ENCODE measurements at places on chromosomes 11 and 22.

DNA sequence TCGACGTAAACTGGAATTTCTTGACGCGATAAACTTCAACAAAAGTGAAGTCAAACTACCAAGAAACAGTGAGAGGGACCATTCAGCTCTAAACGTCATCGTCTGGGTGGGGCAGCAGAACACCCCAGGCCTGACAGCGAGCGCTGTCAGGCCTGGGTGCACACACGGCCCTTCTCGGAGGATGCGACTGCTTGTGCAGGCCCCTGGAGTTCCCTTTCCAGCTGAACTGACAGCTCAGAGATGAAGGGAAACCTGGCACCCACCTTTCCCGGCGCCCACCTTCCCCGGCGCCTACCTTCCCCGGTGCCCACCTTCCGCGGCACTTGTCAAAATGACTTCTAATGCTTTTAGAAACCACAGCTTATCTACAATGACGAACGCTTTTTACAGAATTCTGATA lies 47.9 kb downstream of the CERK start:
- H3K27ac ChIP-seq: peak overlapping the region; percentile 24
- peaks cover 17% of the 10 kb centered on the region for H3K36me3 ChIP-seq
- no peaks in the 10 kb centered on the region for H3K27me3 ChIP-seq
- H3K4me3 ChIP-seq: no peak overlapping the region
- DNase-seq: no peak
- H3K4me1 ChIP-seq: no peaks in the 10 kb centered on the region

GRCh38 chr11:17631702-17632365 lies 84.8 kb downstream of the OTOG start:
- no peaks in the 10 kb centered on the region for H3K36me3 ChIP-seq
- no peaks in the 10 kb centered on the region for H3K4me1 ChIP-seq
- no peak overlapping the region for H3K4me3 ChIP-seq
- H3K27ac ChIP-seq: no peak overlapping the region

DNA sequence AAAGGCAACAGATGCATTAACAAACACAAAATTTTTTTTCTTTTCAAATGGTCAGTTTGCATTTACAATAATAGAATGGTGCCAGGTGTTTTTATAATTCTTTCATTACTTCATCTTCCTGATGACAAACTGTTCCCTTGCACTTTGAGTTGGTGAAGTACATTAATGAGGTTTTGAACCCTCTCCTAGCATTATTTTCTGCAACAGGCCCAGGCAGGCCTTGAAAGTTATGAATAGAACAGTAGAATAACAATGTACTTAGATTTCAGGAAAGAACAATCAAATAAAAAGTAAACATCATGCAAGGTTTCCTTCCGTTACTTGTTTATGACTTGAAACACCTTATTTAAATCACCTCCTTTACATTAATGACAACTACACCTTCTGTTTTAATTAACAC lies 9.6 kb downstream of the BTG4 start:
- no peak overlapping the region for H3K4me3 ChIP-seq
- peaks cover 40% of the 10 kb centered on the region for H3K27me3 ChIP-seq
- H3K36me3 ChIP-seq: no peaks in the 10 kb centered on the region
- H3K27ac ChIP-seq: no peak overlapping the region
- H3K4me1 ChIP-seq: no peaks in the 10 kb centered on the region

DNA sequence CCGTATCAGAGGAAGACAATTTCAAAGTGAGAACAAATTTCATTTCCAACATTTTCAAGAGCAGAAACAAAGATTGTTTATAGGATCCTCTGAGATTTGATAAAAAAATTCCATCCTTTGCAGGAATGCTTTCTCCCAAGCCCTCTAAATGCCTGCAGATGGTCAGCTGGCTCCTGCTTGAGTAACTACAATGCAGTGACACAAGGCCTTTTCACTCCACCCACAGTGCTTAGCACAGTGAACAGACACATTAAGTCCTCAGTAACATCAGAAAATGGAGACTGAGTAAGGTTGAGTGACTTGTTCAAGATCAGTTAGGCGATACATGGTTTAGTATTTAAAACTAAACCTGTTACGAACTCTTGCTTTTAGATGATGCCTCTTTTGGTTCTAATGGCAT lies 527.1 kb upstream of the CCDC90B start:
- no peaks in the 10 kb centered on the region for H3K4me1 ChIP-seq
- H3K4me3 ChIP-seq: no peak overlapping the region
- H3K36me3 ChIP-seq: no peaks in the 10 kb centered on the region
- DNase-seq: no peak
- H3K27ac ChIP-seq: no peak overlapping the region

GRCh38 chr22:20084547-20085413 lies 4.7 kb downstream of the DGCR8 start:
- peaks cover 12% of the 10 kb centered on the region for H3K36me3 ChIP-seq
- H3K27me3 ChIP-seq: no peaks in the 10 kb centered on the region
- DNase-seq: no peak
- peak overlapping the region; percentile 50 for H3K27ac ChIP-seq
- H3K4me3 ChIP-seq: no peak overlapping the region

DNA sequence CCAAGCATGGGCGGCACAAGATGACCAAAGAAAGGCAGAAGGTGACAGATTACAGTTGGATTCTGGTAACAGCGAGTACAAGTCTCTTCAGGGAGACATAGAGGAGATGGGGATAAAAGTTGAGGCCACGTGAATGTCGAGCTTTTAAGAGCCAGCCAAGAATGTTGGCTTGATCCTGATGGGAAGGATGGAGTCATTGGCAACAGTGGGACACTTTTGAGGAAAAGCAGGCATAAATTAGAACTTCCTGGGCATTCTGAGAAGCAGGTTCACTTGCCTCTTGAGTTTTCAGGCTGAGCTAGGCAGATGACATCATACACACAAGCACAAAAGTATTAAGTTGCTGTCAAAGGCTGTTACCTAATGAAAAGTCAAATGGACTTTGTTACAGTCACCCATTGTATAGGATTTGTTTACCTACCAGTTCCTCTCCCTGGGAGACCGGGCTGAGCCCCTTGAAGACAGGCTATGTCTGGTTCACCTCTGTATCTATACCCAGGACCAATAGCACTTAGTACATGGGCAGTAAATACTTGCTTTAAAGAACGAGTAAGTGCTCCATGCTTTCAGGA lies 41.1 kb downstream of the TNRC6B start:
- H3K27me3 ChIP-seq: no peaks in the 10 kb centered on the region
- H3K36me3 ChIP-seq: no peaks in the 10 kb centered on the region
- H3K27ac ChIP-seq: peak overlapping the region; percentile 88
- H3K4me1 ChIP-seq: peaks cover 86% of the 10 kb centered on the region
- DNase-seq: no peak
- H3K4me3 ChIP-seq: peak overlapping the region; percentile 44

GRCh38 chr11:128939591-128939990 lies 3.1 kb downstream of the TP53AIP1 start:
- H3K36me3 ChIP-seq: no peaks in the 10 kb centered on the region
- no peak overlapping the region for H3K27ac ChIP-seq
- no peaks in the 10 kb centered on the region for H3K4me1 ChIP-seq
- no peaks in the 10 kb centered on the region for H3K27me3 ChIP-seq
- no peak overlapping the region for H3K4me3 ChIP-seq
- DNase-seq: no peak

DNA sequence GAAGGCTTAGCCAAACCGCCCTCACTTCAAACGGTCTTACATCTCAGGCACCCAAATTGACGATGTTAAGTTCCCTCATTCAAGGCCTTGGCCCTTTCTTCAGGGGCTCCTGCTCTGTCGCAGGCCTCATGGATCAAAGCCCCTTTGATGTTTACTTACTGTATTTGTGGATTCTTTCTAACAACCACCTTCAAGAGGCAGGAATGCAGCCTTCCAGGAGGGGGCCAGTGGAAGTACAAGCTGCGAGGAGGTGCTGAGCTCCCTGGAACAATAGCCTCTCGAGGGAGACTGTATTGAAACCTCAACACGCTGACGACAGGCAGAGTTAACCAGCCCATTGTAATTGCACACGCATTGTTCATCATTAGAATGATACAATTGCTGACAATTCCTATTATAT lies 209.1 kb downstream of the ST3GAL4 start:
- no peak overlapping the region for H3K27ac ChIP-seq
- no peaks in the 10 kb centered on the region for H3K4me1 ChIP-seq
- H3K36me3 ChIP-seq: no peaks in the 10 kb centered on the region
- peaks cover 47% of the 10 kb centered on the region for H3K27me3 ChIP-seq
- H3K4me3 ChIP-seq: no peak overlapping the region

GRCh38 chr11:19786644-19787043 lies 74.0 kb downstream of the NAV2 start:
- H3K4me1 ChIP-seq: no peaks in the 10 kb centered on the region
- DNase-seq: no peak
- no peaks in the 10 kb centered on the region for H3K36me3 ChIP-seq

- peaks cover 68% of the 10 kb centered on the region for H3K4me1 ChIP-seq
- H3K36me3 ChIP-seq: peaks cover 35% of the 10 kb centered on the region
- peak overlapping the region; percentile 94 for H3K4me3 ChIP-seq
- no peak for DNase-seq
Observed at GRCh38 chr11:64876835-64877341, 1.5 kb downstream of the EHD1 start.

GRCh38 chr11:8070417-8071115 lies 10.4 kb upstream of the TUB start:
- peaks cover 11% of the 10 kb centered on the region for H3K4me1 ChIP-seq
- H3K27ac ChIP-seq: no peak overlapping the region
- DNase-seq: no peak

- H3K36me3 ChIP-seq: no peaks in the 10 kb centered on the region
- no peak overlapping the region for H3K27ac ChIP-seq
- peaks cover 37% of the 10 kb centered on the region for H3K27me3 ChIP-seq
- no peak overlapping the region for H3K4me3 ChIP-seq
- no peak for DNase-seq
Observed at GRCh38 chr11:22194907-22195306, 2.0 kb downstream of the ANO5 start.

DNA sequence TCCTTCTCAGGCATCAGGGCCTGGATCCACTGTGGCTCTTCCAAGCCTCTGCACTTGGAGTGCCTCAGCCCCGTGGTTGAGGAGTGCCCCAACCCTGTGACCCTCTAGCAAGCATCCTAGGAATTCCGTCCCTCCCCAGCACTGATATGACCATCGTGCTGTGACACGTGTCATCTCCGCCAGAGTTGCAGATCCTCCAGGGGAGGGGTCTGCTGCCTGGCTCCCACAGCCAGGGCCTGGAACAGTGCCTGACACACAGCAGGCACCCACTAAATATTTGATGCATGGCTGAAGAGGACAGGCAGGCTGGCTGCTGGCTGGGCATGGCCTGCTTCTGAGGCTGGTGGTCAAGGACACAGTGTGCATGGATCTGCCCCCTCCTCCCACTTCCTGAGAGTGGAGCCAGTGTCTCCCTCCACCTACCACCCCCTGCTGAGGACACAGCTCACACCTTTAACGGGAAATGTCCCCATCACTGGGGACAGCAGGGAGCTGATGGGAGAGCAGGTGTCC lies 1.7 kb upstream of the CD81 start:
- H3K4me1 ChIP-seq: peaks cover 17% of the 10 kb centered on the region
- no peak for DNase-seq
- no peak overlapping the region for H3K4me3 ChIP-seq
- H3K27ac ChIP-seq: no peak overlapping the region
- no peaks in the 10 kb centered on the region for H3K36me3 ChIP-seq
- no peaks in the 10 kb centered on the region for H3K27me3 ChIP-seq
